GM23338 (cell line): ENCODE measurements at places on chromosomes 12 and 14. TPM values are rescaled to one million over a fixed set of nuclear protein-coding genes. Genes with fewer than 3 reads are reported as not detected.

STAC3 gene
- total RNA-seq, result 1.2 and 3.0 TPM in 2 replicates

GRCh38 chr14:104805941-104806624 lies 5.2 kb downstream of the ZBTB42 start:
- no peaks in the 10 kb centered on the region for H3K4me1 ChIP-seq
- no peak overlapping the region for H3K27ac ChIP-seq
- DNase-seq, result no peak
- H3K27me3 ChIP-seq, result peaks cover 17% of the 10 kb centered on the region
- H3K4me3 ChIP-seq, result no peak overlapping the region

- H3K27me3 ChIP-seq, result no peaks in the 10 kb centered on the region
- H3K4me1 ChIP-seq, result no peaks in the 10 kb centered on the region
- no peak overlapping the region for H3K27ac ChIP-seq
- no peak overlapping the region for H3K4me3 ChIP-seq
Observed at GRCh38 chr12:132115500-132115899, 28.6 kb downstream of the DDX51 start.

PEX5 gene
- total RNA-seq, result 58.8 and 72.0 TPM in 2 replicates

MDM1 gene
- total RNA-seq, result 18.9 and 23.3 TPM in 2 replicates

CLEC14A gene
- total RNA-seq, result not detected in 2 replicates
